RWPE2 (cell line): ENCODE measurements at places on chromosomes 2 and 18.

DNA sequence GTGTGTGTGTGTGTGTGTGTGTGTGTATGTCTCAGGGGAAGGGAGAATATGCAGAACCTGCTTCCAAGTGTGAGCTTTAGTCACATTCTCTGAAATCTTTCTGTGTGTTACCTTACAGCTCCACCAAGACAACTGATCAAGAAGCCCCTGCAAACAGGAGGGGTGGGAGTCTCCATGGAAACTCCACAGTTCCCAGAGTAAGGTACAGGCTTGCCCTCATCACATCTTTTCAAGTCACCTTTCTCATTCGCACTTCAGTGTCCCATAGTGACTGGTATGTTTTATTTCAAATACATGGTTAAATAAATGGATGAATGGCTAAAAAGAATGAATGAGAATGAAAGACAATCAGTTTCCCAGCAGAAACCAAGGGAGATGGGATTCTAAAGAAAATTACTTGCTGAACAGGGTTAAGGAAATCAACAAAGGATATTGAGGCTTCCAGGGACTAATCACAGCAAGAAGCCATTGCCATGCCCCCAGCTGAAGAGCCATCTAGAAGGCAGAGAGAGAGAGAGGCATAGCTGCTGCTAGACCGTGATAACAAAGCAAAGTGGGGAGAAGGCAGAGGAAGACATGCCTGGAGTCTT is 987.2 kb upstream of the CELF4 start:
- H3K27ac ChIP-seq, result no peak overlapping the region
- H3K4me3 ChIP-seq, result no peak overlapping the region
- H3K4me1 ChIP-seq, result peaks cover 3% of the 10 kb centered on the region

GRCh38 chr2:33678436-33678835 is 79.3 kb upstream of the FAM98A start:
- no peaks in the 10 kb centered on the region for H3K27me3 ChIP-seq
- H3K4me1 ChIP-seq, result no peaks in the 10 kb centered on the region
- no peak overlapping the region for H3K27ac ChIP-seq
- H3K36me3 ChIP-seq, result no peaks in the 10 kb centered on the region
- no peak for DNase-seq
- H3K4me3 ChIP-seq, result no peak overlapping the region

DNA sequence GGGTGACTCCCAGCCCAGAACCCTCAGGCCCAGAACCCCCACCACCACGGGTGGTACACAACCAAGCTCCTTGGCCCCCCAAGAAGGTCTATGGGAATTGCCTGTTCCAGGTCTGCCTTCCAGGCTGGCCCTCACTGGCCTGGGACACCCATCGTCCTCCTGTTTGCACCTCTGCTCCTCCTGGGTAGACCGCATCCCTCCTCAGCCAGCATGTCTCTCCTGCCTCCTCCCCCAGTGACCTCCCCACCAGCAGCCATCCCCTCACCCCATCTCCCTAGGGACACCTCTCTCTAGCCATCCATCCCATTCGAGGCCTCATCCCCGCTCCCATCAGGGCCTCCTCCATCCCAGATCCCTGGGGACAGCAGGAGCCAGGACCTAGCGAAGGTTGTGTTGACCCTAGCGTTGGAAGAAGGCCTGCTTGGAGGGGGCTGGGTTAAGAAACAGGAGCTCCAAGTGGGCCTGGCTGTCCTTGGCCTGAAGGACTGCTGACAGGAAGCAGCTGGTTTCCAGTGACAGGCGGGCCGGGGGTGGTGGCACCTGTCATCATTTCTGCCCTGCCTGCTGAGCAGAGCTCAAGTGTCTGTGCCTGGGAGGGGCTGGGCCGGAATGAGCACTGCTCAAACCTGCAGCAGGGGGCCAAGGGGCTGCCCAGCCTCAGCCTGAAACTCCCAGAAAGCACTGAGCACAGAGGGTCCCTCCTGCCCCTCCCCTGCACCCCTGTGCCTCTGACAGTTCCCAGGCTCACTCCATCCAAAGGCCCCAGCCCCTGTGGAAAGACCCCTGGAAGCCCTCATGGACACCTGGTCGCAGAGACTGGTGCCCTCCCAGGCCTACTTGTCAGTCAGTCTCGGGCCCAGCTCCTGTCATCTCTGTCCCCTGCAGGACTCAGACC is 96.0 kb upstream of the OTOS start:
- H3K4me1 ChIP-seq, result peaks cover 22% of the 10 kb centered on the region
- no peaks in the 10 kb centered on the region for H3K36me3 ChIP-seq
- H3K4me3 ChIP-seq, result no peak overlapping the region
- H3K27me3 ChIP-seq, result no peaks in the 10 kb centered on the region

- H3K27ac ChIP-seq, result peak overlapping the region; percentile 63
- DNase-seq, result no peak
- peak overlapping the region; percentile 20 for H3K4me3 ChIP-seq
- H3K4me1 ChIP-seq, result peaks cover 18% of the 10 kb centered on the region
- no peaks in the 10 kb centered on the region for H3K27me3 ChIP-seq
- H3K36me3 ChIP-seq, result no peaks in the 10 kb centered on the region
Measured at GRCh38 chr18:54607213-54608027, 16.4 kb downstream of the DYNAP start.
